SK-N-MC (cell line): ENCODE measurements at places on chromosomes 16 and 17.

- no peak for DNase-seq
These were observed 472.4 kb downstream of the PMP22 start for GRCh38 chr17:14792746-14793145.

DNA sequence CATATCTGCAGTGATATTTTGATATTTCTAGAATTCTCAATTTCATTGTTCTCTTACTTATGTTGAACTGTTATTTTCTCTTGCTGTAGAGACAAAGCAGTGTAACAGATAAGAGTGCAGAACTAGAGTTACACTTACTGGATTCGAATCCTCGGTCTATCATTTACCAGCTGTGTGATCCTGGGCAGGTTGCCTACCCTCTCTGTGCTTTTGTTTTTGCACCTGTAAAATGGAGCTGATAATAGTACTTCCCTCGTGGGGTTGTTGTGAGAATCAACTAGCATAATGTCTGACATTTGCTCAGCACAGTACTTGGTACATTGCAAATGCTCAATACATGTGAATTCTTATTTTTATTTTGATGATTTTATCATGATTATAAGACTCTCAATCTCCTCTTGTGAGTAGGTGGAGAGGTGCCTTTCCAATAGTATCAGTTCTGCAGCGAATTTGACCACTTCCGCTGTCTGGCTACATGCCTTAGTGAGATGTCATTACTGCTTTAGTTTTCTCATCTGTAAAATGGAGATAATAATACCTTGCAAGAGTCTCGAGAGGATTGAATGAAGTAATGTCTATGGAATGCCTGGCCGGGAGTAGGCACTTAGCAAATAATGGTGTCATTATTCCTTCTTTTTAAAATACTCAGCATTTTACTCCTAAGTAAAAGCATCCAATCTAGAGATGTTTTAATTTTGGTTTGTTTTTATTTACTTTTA lies 312.2 kb upstream of the MAF start:
- no peak for DNase-seq

- no peak for DNase-seq
These were observed 2.4 kb upstream of the PRR15L start for GRCh38 chr17:47959825-47960655.

GRCh38 chr17:65441053-65441605 lies 120.3 kb downstream of the AXIN2 start:
- DNase-seq = no peak

- DNase-seq = no peak
These were observed 477 bp upstream of the SLC47A1 start for GRCh38 chr17:19533036-19533717.

GRCh38 chr16:84753412-84754326 lies 53.9 kb downstream of the USP10 start:
- no peak for DNase-seq

DNA sequence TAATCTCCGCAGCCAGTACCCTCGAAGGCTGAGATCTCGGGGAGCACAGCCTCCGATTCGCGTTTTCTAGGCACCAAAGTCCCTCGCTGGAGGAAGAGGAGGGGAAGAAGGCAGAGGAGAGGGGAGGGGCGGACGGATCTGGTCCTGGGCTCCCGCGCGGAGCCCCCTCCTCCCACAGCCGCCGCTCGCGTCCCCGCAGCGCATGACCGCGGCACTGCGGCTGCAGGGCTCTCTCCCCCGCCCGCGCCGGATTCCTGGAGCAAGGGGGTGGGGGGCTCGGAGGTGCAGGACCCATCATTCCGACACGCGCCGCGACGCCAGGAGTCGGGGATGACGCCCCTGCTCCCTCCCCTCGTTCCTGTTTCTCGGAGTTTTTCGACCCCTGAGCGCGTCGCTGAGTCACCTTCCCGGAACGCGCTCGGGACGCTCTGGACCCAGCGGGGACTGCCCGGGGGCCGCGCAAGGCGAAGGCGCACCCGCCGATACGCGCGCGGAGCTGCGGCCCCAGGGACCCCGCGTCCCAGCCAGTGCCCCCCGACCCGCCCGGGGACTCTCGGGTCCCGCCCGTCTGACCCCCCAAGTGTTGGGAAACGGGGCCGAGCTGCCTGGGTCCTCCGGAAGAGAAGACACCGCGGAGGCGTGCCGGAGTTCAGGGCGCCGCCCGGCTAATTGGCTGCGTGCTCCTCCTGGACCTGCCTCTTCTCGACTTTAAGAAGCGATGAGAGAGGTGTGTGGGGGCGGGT lies 1.4 kb upstream of the SPHK1 start:
- no peak for DNase-seq

GRCh38 chr16:8816967-8817655 lies 19.5 kb downstream of the PMM2 start:
- no peak for DNase-seq

DNA sequence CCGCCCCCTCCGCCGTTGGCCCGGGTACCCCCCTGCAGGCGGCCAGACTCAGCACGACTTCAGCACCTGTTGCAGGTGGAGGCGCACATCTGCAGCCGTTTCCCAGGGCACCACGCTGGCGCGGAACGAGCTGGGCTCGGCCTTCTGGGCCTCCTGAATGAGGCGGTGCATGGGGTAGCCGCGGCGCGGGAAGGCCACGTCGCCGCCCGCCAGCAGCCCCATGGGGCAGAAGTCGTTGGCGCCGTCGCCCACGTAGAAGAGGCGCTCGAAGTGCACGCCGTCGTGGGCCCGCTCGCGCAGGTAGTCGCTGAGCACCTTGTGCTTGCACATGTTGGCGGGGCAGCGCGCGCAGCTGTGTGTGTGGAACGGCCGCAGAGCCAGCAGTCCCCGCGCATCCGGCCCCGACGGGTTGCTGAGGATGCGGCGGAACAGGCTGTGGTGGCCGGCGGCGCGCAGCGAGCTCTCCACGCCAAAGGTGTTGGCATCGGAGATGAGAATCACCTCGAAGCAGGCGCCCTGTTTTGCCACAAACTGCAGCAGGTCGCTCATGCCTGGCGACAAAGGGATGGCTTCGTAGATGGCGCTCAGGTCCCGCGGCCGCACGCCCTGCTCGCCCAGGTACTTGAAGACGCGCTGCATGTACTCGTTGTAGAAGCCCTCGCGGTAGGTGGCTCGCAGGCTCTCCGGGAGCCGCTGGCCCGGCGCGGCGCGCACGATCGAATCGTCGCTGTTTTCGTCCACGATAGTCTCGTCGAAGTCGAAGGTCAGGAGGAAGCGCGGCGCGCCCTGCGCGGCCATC lies 6.2 kb downstream of the PHOSPHO1 start:
- no peak for DNase-seq

DNA sequence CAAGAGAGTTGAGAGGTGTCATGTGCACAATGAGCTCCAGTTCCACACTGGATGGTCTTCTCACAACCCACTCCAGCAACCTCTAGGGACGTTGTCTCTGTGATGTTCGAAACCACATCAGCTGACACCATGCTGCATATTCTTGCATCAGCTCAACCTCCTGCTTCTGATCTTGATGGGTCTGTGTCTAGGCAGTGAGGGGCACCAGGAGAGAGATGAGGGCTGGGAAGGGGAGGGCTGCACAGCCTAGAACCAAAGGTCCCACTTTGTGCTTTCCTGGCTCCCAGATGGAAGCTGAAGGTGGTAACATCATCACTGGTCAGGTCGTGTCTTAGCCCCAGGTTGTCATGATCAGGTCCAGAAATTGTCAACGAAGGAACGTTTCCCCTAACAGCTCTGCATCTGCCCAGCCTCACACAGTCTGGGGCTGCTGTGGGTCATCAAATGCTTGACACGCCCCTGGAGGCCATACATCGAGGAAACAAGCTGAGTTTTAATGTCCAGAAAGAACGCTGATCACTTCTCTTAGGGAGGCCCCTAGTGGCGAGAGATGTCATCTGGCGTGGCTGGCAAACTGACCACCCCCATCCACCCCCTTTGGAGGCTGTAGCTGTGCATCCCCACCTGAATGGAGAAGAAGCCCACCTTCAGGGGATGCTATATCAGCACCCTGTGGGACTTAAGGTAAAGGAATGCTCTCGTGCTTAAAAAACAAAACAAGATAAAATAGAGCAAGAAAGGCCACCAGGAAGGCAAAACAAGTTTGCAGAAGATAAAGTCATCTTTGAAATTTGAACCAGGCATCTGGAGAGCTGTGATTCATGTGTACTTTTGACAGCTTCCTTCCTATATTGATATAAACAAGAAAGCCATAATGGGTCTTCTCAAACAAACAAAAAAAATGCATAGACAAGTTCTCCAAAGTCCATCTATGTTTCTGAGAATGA lies 58.3 kb downstream of the WIPI1 start:
- no peak for DNase-seq

DNA sequence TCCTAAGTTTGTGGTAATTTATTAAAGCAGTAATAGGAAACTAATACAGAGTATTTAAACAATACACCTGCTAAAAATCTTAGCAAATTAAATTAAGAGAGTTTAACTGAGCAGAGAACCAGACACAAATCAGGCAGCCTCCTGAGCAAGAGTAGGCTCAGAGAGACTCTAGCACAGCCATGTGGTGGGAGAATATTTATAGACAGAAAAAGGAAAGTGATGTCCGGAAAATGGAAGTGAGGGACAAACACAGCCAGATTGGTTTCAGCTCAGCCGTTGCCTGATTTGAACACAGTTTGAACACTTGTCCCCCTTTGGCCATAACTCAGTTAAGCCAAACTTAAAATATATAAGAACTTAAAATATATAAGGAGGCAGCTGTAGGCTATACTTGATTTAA lies 192.6 kb upstream of the PSMD7 start:
- no peak for DNase-seq

DNA sequence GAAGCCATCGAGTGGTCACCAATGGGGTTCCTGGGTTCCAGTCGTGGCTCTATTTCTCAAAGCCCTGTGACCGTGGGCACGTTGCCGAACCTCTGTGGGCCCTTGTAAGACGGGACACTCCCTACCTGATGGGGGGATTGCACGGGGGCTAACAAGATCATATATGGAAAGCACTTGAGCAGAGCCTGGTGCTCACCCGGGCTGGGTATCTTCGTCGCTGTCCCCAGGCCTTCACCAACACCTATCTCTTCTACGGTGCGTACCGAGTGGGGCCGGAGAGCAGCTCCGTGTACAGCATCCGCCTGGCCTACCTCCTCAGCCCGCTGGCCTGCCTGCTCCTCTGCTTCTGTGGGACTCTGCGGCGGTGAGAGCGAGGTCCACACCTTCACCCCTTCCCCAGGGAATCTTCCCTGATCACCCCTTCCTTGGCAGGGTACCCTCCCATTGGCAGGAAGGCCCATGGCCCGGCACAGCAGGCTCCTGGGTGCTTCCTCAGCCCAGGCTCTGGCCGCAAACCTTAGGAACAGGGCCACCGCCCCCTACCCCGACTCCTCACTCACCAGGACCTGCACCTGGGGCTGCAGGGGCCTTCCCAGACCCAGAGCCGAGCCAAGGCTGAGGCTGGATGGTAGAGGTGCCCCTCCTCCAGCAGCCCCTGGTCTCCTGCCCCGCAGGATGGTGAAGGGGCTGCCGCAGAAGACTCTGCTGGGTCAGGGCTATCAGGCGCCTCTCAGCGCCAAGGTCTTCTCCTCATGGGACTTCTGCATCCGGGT lies 2.8 kb downstream of the TMC8 start:
- no peak for DNase-seq

- no peak for DNase-seq
These were observed 81.6 kb upstream of the LGALS9 start for GRCh38 chr17:27549251-27549893.
